ENCODE measurements at places on chromosomes 7 and 10.

- DNase-seq = no peak
These were observed 127.7 kb downstream of the ATE1 start for GRCh38 chr10:121800146-121800545.

DNA sequence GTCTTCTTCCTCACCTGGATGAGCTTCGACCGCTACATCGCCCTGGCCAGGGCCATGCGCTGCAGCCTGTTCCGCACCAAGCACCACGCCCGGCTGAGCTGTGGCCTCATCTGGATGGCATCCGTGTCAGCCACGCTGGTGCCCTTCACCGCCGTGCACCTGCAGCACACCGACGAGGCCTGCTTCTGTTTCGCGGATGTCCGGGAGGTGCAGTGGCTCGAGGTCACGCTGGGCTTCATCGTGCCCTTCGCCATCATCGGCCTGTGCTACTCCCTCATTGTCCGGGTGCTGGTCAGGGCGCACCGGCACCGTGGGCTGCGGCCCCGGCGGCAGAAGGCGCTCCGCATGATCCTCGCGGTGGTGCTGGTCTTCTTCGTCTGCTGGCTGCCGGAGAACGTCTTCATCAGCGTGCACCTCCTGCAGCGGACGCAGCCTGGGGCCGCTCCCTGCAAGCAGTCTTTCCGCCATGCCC, 4.3 kb downstream of the GPER1 start:
- no peak for DNase-seq

DNA sequence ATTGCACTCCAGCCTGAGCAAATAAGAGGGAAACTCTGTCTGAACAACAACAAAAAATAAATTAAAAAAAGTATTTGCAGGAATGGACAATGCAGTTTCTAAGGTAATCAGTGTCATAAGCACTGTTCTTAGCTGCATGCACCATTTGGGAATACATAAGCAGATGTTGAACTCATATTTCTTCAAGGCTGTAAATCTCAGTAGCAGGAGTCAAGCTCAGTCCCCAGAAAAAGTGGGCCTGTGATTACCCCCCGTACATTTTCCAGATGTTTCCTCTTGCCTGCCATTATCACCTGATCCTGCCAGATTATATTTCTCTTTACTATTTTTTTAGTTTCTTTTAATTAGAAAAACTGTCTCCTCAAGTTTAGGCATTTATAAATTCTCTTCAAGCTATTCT, 667.6 kb upstream of the ANKRD30A start:
- DNase-seq = no peak

- no peak for DNase-seq
These were observed 10.5 kb downstream of the DAGLB start for GRCh38 chr7:6437251-6437650.

DNA sequence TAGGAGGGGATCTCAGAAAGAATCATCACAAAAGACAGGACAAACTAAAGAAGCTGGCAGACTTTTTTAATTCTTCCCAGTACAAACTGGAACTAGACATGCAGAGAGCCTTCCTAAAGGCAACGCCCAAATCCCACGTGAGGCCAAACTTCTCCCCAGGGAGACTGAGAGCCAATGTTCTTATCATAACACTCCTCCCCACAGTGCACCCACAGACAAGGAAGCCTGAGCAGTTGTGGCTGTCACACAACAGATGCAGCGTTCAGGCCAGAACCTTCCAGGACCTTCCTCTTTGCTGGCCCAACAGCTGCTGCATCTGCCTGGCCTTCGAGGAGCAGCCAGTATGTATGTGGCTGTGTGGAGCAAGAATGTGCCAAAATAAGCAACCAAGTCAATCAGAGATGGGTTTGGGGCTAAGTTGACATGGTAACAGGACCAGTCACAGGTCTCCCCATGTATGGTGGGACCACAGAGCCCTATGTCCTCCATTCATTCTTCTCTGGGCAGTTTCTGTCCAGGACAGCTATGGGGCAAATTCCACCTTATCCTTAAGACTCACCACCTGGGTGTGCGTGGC, 34.9 kb downstream of the SRPK2 start:
- DNase-seq = no peak

DNA sequence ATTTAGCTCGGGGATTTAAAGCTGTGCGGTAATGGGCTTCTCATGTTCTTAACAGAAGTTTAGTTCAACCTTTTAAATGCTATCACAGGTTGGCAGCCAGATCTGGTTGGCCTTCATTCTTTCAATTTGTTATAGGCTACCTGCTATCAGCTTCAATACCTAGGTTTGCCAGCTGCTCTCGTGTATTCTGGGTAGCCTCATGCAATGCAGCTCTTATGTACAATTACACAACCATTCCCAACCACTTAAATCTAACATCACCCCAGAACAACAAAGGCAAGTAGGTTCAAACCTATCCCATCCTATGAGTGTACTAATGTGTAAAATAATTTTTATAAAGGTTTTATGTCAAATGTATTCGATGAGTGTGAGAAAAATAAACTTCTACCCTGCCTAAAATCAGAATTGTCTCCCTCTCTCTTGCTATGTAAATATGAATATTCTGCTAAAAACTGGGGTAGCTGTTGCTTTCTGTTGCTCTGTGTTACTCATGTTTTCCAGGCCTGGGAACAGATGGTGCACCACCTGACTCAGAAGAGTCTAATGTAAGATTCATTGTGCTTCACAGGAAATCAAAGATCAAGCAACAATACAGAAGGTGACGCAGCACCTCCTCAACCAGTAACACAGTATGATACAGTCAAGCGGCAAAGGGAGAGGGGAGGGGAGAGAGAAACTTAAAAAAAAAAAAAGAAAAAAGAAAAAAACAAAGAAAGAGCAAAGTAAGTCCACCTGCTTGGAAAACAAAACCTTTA, 188.6 kb downstream of the ETV1 start:
- DNase-seq = no peak
